Stimulated activated CD4-positive, alpha-beta T cell treated with anti-CD3 and anti-CD28 coated beads, Interleukin-15, amount 100 ng/mL, for 1 hour (primary cell): ENCODE measurements at places on chromosomes 11 and 22.

- no peak for DNase-seq
Observed at GRCh38 chr11:30990625-30991296, 378.8 kb downstream of the DCDC1 start.

- DNase-seq: no peak
Observed at GRCh38 chr11:77418155-77418970, 55.5 kb downstream of the PAK1 start.

DNA sequence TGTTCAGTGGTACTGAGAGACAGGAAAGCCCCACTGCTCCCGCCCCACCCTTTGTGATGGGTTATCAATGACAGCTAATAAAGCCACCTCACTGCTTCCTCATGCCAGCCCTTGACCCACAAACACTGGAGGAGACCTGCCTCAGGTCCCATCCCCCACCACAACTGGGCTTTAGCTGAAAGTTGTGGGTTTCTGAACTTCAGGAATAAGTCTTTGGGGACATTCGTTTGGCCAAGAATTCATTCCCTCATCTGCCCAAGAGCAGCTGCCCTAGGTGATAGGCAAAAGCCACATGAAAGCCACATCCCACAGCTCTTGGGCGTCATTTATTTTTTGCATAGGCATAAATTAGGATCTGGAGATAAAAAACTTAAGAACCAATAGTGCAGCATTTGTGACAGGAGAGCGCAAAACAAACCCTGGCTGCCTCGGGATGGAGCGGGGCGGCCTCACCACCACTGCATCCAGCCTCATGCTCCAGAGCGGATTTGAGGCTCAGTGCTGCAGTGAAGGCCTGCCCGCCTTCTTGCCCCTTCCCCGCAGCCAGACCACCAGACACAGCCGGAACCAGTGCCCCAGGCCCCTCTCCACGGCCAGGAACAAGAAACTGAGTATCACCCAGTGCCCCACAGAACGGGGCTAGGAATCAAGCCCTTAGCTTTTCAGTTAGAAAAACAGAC lies 21.2 kb downstream of the SUN2 start:
- no peak for DNase-seq

- no peak for DNase-seq
Observed at GRCh38 chr22:46792841-46793261, 30.4 kb downstream of the TBC1D22A start.

DNA sequence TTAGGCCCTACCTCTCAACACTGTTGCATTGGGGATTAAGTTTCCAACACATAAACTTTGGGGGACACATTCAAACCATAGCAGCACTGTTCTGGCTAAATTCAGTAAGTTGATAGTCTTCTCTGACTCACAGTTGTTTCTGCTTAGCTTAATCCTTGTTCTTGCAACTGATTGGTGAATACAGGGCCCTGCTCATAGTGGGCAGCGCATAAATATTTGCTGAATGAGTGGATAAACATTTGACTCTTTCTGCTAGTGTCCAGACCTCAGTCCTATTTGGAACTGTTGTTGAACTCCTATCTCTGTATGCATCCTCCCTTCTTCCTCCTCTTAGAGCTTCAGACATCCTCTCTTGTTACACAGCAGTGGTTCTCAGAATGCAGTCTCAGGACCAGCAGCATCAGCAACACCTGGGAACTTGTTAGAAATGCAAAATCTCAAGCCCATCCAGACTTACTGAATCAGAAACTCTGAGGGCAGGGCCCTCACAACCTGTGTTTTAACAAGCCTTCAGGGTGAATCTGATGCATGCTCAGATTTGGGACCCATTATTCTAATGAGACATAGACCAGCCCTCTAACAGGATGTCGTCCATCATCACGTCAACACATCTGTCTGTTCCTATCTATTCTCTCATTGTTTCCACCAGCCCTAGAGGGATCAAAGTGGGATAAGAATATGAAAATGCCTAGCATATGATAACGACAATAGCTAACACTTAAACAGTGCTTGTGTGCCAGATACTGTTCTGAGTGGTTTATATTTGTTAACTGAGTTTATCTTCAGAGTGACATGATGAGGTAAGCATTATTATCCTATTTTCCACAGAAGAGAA lies 22.3 kb downstream of the SPON1 start:
- no peak for DNase-seq

GRCh38 chr11:95793116-95793515 lies 2.8 kb downstream of the CEP57 start:
- DNase-seq: no peak

GRCh38 chr11:1125803-1126202 lies 31.9 kb upstream of the MUC5AC start:
- DNase-seq: no peak

DNA sequence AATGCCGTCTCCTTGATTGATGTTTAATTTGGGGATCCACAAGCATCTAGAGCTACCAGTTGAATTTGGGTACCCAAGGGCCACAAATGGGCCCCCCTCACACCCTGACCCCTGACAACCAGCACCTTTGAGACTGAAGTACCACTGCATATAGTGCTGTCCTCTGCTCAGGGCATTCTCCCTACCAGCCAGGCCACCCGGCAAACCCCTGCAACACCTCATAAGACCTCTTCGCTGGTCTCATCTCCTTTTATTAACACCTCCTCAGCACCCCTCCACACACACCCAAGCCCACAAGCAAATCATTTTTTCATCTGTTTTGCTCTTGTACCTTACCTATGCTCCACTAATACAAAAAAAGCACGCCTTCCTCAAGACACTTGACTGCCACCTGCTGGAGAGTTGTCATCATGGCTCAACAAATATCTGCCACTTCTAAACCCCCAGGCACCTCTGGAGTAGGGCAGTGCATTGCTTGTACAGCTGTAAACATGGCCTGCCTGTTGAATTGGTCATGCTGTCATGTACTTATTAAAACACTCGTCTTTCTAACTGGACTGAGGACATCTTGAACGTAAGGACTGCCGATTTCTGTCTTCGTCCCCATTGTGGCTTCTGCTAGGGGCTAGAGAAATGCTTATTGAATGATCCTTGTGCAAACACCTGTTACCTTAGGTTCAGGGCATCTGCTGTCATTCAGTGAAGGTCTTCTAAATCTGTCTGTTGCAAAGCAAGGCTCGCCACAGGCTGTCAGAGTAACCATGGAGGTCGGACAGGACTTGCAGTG lies 66.5 kb downstream of the BMAL1 start:
- peak; percentile 31 for DNase-seq

DNA sequence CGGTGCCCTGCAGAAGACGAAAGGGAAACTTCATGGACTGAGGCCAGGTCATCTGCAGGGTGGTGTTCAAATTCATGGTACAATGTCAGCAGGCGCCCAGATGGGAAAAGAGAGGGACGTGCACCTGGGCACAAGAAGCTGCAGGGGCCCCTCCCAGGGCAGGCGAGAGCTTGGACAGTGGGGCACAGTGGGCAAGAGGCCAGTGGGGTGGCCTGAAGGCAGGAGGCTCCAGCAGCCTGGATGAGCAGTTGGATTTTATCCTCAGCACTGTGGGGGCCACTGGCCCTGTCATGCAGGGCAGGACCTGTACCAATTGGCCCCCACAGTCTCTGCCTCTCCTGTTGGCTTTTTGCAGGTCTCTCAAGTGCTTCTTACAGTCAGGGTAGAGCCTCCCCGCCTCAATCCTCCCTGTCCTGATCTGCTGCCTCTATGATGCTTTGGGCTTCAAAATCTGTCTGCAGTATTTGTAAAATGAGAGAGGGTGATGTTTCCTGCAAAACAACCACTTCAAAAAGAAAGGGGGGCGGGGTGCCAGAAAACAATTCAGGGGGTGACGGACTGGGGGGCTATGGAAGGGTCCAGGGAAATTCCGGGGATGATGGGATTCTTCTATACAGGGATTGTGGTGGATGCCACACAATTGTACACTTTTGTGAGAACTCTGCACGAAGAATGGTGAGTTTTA lies 1.7 kb upstream of the BID start:
- DNase-seq: no peak

- DNase-seq: no peak
Observed at GRCh38 chr22:26835929-26836528, 178.6 kb downstream of the MIAT start.

- DNase-seq: peak; percentile 91
Observed at GRCh38 chr22:20298803-20299745, 20.8 kb downstream of the DGCR6L start.

DNA sequence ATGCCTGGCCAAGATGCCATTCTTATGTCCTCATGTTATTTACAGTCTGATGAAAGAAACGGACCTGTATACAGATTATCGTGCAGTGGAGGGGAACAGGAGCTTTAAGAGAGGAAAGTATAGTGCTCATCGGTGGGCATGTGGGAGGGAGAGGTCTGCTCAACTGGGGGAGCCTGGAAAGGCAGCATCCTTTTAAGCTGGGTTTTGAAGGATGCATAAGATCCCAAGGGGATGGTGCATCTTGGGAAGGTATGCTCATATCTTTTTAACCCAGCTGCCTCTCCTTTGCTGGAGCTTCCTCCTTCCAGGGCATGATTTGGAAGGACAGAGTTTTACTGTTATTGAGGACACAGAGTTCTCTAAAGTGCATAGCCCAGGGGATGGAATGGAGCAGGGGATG lies 34.8 kb downstream of the MIAT start:
- DNase-seq: no peak

- no peak for DNase-seq
Observed at GRCh38 chr11:79367844-79368243, 73.0 kb downstream of the TENM4 start.

DNA sequence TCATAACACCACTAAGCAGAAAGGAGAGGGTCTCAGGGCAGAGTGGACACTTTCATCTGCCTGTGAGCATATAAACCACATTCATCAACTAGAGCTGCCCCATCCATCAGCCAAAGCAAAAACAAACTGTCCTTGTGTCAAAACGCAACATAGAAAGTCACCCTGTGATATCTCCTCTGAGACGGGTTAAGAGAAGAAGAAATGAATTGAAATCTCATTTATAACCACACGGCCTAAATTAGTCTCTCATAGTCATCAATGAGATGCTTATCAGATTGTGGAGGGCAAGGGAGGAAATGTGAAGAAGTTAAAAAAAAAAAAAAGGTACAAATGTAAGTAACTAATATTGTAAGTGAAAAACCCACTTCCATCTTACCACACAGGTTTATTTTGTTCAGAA lies 75.7 kb downstream of the SIK3 start:
- no peak for DNase-seq

GRCh38 chr22:40728731-40729189 lies 49.5 kb downstream of the MCHR1 start:
- DNase-seq: peak; percentile 29

GRCh38 chr11:120985718-120986569 lies 38.0 kb upstream of the TBCEL start:
- DNase-seq: peak; percentile 5

GRCh38 chr11:65663639-65664200 lies 1.0 kb upstream of the RELA start:
- no peak for DNase-seq

GRCh38 chr11:20605602-20606091 lies 6.2 kb downstream of the SLC6A5 start:
- DNase-seq: no peak

DNA sequence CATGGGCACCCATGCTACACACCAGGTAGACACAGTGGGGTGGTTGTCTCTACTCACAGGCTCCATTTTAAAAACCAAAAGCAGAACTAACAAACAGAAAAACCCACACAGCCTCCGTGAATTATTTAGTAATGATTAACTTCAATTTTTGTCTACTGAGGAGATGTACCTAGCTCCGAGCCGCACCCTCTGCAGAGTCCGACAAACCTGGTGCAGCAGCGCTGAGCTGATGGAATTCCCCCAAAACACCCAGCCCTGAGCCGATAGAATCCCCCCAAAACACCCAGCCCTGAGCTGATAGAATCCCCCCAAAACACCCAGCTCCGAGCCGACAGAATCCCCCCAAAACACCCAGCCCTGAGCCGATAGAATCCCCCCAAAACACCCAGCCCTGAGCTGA lies 927.0 kb downstream of the BRD1 start:
- no peak for DNase-seq

DNA sequence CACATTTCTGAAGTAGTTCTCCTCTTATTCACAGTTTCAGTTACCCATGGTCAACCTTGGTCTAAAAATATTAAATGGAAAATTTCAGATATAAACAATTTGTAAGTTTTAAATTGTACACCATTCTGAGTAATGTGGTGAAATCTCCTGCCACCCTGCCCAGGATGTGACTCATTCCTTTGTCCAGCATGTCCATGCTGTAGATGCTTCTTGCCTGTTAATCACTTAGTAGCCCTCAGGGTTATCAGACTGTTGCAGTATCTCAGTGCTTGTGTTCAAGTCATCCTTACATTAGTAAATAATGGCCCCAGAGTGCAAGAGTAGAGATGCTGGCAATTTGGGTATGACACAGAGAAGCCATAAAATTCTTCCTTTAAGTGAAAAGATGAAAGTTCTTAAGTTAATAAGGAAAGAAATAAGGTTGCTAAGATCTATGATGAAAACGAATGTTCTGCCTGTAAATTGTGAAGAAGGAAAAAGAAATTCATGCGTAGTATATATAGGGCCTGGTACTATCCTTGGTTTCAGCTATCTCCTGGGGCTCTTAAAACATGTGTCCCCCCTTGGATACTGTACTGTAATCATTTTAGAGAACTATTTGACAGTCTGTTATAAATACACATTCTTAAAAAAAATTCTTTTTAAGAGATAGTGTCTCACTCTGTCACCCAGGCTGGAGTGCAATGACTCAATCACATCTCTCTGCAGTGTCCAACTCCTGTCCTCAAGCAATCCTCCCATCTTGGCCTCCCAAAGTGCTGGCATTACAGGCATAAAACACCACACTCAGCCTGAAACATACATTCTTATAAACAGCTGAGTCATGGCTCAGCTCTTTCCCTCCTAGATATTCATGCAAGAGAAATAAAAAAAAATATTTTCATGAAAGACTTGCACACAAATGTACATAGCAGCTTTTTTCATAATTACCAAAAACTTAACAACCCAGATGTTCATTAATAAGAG lies 31.3 kb downstream of the MTNR1B start:
- DNase-seq: no peak

DNA sequence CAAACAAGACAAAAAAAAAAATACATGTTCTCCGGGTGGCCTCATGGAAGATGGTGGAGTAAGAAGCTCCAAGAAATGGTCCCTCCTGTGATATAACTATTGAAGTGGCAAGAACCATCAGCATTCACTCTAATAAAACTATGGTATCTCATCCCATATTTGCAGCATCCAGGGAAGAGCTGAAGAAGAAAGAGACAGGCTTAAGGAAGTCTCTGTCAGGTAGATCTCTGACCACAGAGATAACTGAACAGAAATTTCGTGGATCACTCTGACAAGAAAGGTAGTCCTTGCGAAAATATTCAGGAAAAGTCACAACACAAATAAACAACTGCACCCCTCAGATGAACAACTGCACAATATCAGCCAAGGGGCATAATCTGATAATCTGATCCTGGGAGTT lies 54.6 kb upstream of the IGLL5 start:
- DNase-seq: no peak

GRCh38 chr11:98183034-98183433 lies 837.7 kb upstream of the CNTN5 start:
- DNase-seq: no peak
